Testis (tissue), 5 donors: ENCODE measurements at places on chromosomes 2 and 18.

- no peak for DNase-seq
Measured at GRCh38 chr2:74806920-74807319, 27.0 kb upstream of the HK2 start.

DNA sequence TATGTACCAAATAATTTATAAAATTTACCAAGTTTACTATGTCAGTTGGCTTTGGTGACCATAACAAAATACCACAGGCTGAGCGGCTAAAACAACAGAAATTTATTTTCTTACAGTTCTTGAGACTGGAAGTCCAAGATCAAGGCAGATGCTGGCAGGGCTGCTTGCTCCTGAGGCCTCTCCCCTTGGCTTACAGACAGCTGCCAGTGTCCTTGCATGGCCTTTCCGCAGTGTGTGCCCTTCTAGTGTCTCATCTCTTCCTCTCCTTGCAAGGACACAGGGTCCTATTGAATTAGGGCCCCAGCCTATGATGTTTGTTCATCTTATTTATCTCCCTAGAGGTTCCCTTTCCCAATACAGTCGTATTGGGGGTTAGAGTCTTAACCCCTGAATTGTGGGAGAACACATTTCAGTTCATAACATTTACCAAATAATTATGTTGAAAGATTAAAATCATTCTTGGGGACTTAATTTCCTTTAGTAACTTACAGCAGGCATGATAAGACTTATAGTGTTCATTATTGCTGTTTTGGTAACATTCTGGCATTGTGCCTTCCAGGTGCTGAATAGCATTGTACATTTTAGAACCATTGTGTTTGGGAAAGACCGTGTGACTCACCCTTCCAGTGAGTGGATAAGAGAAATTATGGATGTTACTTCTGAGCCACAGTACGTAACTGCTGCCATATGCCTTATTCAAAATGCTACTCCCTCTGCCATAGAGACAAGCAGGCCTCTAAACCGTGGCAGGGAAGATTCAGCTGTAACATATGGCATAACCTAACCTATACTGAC is 317.5 kb downstream of the TMX3 start:
- DNase-seq = no peak

DNA sequence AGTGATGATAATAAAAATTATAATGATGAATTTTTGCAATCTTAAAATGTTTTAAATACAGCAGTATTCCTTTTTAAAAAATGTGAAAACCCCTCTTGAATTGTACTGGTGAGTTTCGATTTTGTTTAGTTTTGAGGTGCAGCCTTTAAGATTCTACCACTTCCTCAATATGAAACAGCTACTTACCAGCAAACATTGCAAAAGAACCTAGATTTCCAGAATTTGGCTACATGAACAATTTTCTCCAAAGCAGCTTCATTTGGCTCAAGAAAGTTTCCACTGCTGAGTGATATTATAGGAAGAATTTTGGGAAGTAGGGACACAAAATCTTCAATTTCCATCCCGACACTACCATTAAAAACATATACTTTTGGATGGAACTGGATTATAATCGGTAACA is 12.0 kb downstream of the TCF4 start:
- no peak for DNase-seq

GRCh38 chr2:207241198-207241597 is 75.5 kb upstream of the KLF7 start:
- no peak for DNase-seq

GRCh38 chr18:72899338-72899737 is 31.6 kb upstream of the NETO1 start:
- DNase-seq = no peak

- DNase-seq = no peak
Measured at GRCh38 chr2:187013058-187013457, 164.1 kb upstream of the ZSWIM2 start.

- no peak for DNase-seq
Measured at GRCh38 chr2:79131687-79132086, 11.4 kb downstream of the REG1A start.

DNA sequence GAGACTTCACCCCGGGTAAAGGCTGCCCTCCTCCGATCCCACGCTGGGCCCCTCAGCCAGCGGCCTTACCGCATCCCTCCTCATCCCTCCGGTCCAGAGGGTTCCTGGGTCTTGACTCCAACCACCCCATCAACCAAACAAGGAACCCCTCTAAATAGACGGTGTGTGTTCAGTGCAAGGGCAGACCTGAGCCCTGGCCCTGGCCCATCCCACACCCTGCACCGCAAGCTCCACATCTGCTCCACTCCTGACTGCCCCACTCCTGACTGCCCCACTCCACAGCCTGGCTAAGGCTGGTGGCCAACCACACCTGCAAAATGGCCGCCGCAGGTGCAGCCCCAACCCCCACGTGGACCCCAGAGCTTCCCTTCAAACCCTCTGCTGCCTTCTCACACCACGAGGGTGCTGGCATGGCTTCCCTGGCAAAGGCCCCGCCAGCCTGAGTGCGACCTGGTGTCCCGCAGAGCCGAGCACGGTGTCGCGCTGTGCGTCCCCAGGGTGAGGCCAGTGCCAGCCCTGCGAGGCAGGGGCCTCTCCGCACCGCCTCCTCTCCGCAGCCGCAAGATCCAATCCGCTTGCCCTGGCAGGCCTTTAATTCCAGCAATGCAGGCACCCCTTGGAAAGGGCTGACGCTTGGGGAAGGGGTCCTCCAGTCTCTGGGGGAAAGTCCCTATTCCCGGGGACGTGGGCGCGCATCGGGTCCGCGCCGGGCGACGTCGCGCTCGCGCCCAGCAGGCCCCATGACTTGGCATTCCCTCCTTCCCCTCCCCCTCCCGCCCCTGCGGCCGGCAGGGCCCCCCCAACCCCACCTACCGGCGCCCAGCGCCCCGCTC is 1.5 kb downstream of the KIF1A start:
- DNase-seq = no peak

DNA sequence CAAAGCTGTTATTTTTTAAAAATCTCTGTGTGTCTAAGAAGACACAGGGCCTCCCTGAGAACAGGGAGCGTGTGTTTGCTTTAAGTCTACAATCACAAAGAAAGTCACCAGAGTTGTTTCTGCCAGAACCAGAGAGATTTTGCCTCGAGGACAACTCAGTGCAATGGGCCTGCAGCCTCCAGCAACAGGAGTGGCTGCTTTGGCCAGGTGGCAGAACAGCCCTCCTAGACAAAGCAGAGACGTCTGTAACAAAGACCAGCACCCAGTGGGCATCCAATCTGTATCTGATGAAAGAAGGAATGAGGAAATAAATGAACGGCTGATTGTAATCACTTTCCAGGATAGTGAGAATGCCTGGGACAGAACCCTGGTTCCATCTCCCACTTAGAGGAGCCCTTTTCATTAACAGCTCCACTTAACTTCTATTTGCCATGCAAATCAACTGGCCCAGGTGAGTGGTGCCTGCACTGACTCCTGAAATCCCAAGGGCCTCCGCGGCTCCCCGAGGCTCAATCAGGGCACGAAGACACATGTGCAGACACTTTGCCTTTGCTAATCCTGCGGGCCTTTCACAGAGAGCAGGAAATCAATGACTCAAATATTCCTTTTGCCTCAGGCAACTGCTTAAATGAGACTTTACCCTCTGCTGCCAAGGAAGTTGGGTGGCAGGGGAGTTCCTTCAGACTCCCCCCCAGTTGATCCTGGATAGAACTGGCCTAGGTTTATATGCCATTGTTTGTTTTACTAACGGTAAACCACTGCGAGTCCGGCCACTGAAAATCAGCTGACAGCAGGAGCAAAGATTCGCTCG is 146.5 kb downstream of the CABLES1 start:
- no peak for DNase-seq

- peak; percentile 43 for DNase-seq
Measured at GRCh38 chr2:129820908-129821307, 158.6 kb upstream of the RAB6C start.

- DNase-seq = no peak
Measured at GRCh38 chr2:240447331-240447730, 11.9 kb downstream of the GPC1 start.

DNA sequence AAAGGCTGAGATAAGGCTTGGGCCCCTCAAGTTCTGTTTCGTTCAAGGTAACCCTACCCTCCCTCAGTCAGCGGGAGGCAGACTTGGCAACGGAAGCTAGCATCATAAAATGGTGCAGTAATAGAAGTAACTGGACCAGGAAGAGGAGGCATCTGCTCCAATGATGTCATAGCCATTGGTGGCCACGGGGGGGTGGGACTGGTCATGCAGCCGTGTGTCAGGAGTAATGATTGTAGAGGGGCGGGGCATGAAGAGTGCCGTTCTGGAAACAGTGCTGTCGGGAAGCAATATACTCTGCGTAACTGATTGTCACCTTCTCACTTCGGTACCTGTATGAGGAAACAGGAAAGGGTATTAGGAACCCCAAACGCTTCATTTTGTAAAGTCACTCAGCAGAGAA is 6.9 kb upstream of the POLR2D start:
- DNase-seq = no peak

GRCh38 chr2:105631922-105632321 is 112.8 kb upstream of the NCK2 start:
- no peak for DNase-seq
